RPMI7951 (cell line): ENCODE measurements at places on chromosomes 3 and 15. TPM values are rescaled to one million over a fixed set of nuclear protein-coding genes. Genes with fewer than 3 reads are reported as not detected.

Gene APBA2
- 4.2 and 6.2 TPM in 2 replicates for total RNA-seq

Gene PPP1R14D
- total RNA-seq, result not detected in 2 replicates

Gene GOLGA8J
- total RNA-seq, result not detected in 2 replicates

Gene WDR93
- 0.10 and 0.48 TPM in 2 replicates for total RNA-seq

Gene PPARG
- total RNA-seq, result 7.8 and 8.1 TPM in 2 replicates
